ENCODE measurements at places on chromosomes 7 and 10. TPM values are rescaled to one million over a fixed set of nuclear protein-coding genes. Genes with fewer than 3 reads are reported as not detected.
A peak's percentile ranks its signal among the peaks of the same experiment; 100 is the strongest.

THSD7A gene
- total RNA-seq = not detected

LRRC18 gene
- not detected for total RNA-seq

CC2D2B gene
- total RNA-seq = not detected

AOAH gene
- total RNA-seq = 25.0 TPM

DNA sequence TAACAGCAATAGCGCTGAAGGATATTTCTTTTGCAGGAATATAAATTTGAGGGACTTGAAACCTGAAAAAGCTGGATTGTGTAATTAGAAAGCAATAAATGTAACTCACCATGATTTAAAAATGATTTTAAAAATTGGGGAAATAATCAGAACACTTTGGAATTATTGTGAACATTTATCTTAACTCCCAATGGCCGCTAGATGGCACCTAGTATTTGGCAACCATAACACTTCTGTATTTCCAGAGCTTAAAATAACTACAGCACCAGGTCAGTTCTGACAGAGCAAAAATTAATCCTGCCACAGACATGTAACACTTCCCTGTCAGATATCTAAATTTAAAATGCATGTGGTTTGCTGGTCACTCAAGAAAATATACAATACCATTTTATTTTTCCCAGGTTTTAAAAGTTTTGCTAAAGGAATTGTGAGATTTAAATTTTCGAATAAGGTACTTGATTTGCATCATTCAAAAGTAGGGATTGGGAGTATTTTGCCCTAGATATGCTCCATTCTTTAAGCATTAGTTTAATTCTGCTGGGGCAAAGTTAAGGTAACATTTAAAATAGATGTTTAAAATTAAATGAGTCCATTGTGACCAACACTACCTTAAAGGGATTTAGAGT lies 144.5 kb downstream of the PPP1R3A start:
- DNase-seq = no peak

DNA sequence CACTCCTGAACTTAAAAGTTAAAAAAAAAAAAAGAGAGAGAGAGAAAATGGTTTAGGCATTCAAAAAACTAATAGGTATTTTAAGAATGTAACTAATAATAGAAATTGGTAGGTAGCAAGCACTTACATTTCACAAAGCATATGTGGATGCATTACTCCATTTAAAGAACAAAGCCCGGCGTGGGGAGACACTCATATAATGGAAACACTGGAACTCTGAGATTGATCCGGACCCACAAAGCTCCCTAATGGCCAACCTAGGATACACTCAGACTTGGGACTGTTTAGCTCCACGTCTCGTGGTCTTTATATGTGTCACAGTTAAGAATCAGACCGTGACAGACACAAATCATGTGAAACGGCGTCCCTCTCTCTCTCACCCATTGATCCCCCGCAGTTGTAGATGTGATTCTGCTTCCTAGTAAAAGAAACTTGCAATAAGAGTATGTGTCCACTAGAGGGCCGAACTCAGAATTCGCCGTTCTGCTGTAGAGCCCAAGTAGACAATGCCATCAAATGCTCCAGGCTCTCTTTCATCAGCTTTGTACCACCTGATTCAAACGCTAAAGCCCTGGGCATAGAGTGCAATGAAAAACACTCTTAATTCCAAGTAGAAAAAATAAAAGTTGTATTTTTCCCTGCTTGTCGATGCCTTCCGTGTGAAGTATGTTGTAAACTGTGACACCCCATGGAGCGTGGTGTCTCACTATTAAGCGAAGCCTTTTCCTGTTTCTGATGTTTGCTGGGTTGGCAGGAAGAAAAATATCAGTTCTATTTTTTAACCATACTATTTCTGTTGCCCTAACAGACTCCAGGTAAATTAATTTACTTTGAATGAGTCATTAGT lies 429.0 kb upstream of the MTPN start:
- no peak for DNase-seq

- DNase-seq = no peak
Measured at GRCh38 chr10:89255793-89256192, 4.2 kb upstream of the LIPA start.

- DNase-seq = no peak
Measured at GRCh38 chr10:116961406-116962251, 43.4 kb downstream of the SHTN1 start.

DNA sequence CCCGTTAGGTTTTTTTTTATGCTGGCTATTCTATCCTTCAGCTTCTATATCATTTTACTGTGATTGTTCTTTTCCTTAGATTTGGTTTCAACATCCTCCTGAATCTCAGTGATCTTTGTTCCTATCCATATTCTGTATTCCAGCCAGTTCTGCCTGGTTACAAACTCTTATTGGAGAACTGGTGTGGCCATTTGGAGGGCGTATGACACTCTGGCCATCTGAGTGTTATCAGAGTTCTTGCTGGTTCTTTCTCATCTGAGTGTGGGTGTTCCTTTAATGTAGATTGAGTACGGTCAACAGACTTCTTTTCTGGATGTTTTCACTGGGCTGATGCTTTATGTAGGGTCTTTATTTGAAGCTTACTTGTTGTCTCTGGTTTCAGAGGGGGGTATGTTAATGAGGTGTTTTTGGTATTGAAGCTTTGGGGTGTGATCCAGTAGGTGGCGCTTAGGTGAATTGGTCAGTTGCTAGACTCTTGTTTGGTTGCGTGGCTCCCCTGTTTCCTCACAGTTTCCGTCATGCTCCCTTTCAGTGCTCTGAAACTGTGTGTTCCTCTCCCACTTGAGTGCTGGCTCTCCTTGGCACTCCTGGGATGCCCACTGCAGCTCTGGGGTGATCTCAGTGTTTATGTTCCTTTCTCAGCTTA lies 80.7 kb downstream of the FANK1 start:
- DNase-seq = no peak

DNA sequence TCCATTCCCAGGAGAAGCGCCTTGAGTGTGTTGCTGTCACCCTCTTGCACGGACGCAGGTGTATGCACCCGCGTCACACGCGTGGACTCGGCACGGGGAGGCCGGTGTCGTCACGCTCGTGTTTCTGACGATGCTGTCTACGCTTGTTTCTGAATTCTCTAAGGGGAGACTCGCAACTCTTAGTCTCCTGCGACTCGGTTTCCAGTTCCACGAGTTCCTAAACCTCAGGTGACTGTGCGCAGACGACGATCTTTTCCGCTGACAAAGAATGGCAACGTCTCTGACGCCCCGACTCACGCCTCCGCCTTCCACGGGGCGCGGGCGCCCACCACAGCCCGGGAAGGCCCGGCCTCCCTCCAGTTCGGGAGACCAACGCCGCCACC lies 579 bp downstream of the IDI1 start:
- no peak for DNase-seq

- DNase-seq = no peak
Measured at GRCh38 chr10:133087045-133087678, 562 bp upstream of the ADGRA1 start.

DNA sequence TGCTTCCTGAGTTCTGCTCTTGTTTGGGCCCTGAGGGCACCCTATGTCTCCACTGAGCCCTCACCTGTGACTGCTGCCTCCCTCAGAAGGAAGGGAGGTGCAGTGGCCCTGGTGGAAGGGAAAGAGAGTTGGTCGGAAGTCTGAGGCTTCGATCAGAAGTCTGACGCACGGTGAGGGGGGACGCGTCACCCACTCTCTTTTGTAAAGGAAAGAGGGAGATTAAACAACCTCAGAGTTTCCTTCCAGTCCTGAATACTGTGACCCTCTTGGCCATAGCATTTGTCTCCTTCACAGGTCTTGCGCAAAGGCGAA lies 31.4 kb upstream of the TRIM8 start:
- DNase-seq = peak; percentile 58
